ENCODE measurements at places on chromosomes 1 and 21.

DNA sequence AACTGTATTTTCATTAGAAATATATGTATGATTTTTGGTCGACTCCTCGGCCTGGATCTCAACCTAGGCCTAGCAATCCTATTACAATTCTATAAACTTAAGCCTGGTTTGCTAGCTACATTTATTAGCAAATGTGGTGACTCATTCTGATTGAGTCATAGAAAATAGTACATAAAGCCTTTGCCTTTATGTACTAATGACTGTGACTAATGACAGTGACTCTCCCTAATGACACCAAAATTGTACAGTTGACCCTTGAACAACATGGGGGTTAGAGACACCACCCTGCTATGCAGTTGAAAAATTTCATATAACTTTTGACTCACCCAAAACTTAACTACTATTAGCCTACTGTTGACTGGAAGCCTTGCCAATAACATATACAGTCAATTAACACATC lies 78.9 kb downstream of the CLEC20A start:
- no peak for DNase-seq

- DNase-seq: no peak
These were observed 2.4 kb downstream of the NPHP4 start for GRCh38 chr1:5989731-5990271.

- no peak for DNase-seq
These were observed 1234.8 kb downstream of the MRPL39 start for GRCh38 chr21:24372506-24372905.

GRCh38 chr1:114219172-114219868 lies 65.7 kb upstream of the SYT6 start:
- no peak for DNase-seq

DNA sequence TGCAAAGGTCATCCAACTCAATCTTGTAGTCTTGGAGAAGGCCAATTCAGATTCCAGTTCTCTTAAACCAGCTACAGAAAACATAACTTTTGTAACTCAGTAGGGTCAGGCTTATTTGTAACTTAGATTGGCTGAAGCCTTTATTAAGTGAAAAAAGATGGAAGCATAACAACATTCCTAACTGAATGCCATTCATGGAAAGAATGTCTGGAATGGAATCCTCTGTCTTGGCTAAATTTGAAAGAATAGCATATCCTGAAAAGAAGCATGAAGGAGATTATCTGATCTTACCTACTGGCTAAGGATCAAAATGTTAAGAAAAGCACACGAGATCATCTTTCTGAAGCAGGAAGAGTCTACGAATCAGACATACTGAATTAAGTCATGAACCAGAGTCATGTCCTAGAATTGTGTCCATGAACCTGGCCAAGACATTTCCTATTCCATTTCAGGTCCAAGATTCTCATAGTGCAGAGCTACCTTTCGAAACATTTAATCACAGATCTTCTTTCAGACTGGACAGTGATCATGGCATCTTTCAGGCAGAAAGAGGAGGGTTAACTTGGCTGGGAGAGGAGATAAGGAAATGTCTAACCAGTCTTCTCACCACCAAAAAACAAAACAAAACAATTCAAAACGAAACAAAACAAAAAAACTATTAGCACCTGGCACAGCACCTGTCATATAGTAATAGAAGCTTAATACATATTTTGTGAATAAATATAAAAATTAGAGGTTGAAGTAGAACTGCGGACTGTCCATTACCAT lies 75.6 kb downstream of the XCL2 start:
- DNase-seq: no peak
